ENCODE measurements at places on chromosomes 16 and 17.
A peak's percentile ranks its signal among the peaks of the same experiment; 100 is the strongest.

DNA sequence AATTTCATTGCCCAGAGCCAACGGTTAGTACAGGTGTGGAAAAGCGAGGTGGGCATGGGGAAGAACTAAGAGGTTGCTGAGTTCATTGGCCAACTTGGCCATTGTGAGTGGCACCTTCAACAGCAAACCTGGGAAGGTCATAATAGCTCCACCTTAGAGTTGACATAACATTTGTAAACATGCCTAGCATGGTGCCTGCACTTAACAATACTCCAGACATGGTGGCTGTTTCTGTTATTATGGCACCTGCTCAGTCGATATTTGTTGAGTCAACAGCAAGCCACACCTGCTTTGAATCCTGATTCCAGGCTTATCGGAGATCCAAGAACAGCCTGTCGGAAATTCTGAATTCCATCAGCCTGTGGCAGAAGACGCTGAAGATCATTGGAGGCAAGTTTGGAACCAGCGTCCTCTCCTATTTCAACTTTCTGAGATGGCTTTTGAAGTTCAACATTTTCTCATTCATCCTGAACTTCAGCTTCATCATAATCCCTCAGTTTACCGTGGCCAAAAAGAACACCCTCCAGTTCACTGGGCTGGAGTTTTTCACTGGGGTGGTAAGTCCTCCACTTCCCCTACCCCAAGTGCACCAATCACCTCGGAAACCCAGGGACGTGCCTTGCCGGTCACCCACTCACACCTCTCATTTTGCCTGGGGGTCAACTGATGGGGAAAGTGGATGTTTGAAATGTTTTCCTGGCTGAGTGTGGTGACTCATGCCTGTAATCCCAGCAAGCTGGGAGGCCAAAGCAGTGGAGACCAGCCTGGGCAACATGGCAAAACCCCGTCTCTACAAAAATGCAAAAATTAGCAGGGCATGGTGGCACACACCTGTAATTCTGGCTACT lies 46.0 kb downstream of the TMC5 start:
- no peak for DNase-seq

- no peak for DNase-seq
Measured at GRCh38 chr17:81405411-81405872, 10.2 kb downstream of the BAHCC1 start.

DNA sequence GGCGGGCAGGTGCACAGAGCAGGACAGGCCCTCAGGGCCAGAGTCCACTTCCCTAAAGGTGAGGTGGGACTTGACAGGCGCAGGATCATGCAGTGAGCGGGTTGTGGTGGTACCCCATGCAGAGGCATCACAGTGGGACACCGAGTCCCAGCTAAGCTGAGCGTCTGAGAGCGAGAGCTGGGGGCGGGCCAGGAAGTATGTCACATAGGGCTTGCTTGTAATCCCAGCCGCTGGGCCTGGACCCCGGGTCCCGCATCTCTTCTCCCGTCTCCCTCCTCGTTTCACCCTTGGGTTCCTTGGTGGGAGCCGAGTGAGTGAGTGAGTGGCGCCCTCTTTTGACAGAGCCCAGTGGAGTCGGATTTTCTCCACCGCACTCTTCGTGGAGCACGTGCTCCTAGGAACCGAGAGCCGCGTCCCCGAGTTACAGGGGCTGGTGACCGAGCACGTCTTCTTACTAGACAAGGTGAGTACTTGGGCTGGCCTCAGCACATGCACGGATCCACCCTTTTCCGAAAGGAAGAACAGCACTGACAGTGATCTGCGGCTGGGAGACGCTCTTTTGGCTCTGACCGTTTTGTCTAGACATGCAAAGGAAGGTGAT lies 50.8 kb upstream of the ENDOV start:
- DNase-seq: peak; percentile 67

GRCh38 chr16:49596648-49597291 lies 223.2 kb downstream of the C16orf78 start:
- DNase-seq: peak; percentile 63

GRCh38 chr17:29163563-29163962 lies 16.6 kb downstream of the MYO18A start:
- DNase-seq: no peak

DNA sequence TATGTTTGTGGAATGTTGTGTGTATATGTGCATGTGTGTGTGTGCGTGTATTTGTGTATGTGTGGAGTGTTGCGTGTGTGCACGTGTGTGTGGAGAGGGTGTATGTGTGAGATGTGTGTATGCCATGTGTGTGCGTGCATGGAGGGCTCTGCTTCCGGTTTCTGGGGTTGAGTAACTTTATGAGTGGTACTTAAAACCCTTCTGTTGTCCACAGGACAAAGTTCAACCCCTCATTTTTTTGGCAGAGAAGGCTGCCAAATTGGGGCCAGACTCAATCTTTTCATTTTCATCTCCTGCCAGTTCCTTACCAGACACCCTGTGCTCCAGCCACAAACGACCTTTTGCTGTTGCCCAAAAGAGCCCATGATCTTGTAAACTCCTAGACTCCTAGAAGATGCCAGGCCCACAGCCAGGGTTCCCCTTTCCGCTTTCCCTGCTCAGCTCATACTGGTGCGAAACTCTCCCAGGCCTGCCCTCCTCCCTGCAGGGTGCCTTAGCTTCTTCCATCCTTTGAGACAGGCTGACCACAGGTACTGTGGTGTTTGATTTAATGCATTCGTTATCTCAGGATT lies 100.2 kb downstream of the CMIP start:
- DNase-seq: no peak

DNA sequence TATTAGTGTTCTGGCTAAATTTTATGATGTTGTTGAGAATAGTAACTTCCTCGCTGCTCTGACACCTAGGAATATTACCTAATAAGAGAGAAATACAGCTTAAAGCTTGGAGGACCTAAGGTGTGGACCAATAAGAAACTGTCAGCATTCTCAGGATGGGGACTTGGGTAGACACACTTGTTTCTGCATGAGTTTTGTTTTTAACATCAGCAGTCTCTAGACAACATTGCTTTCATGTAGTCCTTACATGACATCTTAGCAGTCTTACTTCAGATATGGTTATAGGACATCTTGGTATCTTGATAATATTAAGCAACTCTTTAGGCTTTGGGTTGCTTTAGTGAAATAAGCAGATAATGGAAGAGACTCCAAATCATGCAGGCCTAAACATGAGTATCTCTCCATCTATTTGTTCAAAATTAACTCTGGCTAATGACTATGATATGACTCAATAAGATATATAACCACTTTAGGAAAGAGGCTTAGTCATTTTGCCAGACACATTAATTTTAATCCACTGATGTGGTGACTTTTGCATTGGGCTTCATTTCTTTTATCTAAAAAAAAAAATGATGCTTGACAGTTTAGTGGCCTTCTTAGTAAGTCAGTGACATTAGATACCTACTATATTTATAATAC lies 84.5 kb downstream of the WNT3 start:
- no peak for DNase-seq

DNA sequence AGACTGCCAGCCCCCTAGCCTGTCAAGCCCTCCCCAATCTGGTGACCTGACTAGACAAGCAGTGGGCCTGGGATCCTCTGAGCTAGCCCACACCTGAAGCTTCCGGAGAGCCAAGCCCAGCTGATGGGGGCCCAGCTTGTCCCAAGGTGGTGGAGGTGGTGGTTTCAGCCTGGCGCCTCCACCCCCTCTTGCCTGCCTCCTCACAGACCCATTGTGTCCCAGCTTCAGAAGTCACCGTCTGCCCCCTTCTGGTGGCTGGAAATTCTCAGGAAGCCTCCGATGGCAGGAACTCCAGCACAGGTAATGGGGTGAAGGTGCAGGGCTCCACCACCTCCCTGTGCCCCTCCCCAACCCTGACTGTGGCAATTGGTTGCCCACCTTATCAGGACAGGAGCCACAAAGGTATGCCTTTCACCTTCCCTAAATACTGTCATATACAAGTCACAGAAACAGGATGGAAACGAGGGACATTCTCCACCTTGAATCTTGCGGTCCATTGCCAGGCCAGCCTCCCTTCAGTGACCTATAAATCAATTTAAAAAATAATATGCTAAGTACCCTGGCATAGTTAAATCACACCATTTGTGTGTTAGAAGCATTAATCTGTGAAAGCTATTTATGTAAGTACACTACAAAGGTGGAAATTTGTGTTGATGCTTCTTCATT lies 66.0 kb upstream of the ZNF423 start:
- DNase-seq: peak; percentile 80

GRCh38 chr16:73878611-73879010 lies 418.0 kb upstream of the PSMD7 start:
- no peak for DNase-seq

GRCh38 chr16:86093801-86094750 lies 195.1 kb downstream of the IRF8 start:
- DNase-seq: no peak

GRCh38 chr16:80120899-80121521 lies 419.8 kb upstream of the DYNLRB2 start:
- no peak for DNase-seq

DNA sequence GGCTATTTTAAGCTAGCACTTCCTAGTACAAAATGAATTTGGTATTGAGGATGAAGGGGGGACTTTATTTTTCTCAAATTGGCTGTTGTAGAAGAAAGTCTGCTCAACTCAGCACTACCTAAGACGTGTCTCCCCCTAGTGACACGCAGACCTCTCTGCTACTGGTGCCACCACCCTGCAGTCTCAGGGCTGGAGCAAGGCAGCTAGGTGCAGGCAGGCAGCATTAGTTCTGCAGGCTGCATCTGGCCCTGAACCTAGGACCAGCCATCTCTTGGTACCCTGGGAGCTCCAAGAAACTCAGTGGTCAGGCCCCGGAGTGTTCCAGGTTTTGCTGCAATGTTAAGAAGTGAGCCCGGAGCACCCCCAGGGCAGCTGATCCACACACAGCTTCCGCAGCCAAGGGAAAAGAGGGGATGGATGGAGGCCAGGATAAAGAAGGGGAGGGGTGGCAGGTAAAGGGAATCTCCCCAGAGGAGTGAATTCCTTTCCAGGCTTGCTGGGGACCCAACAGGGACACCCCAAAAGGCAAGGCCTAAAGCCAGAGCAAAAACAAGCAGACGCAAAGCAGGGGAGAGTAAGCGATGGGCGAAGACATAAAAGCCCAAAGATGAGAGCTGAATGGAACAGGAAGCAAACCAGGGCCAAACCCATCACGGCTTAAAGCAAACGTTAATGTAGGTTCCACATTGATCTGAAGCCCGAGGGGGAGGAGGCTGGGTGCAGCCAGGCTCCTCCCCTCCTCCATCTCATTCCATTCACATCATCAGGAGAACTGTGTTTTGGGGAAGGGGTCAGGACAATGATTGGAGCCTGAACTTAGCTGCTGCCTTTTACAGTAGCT lies 200.5 kb downstream of the ZFHX3 start:
- peak; percentile 75 for DNase-seq

GRCh38 chr17:66724581-66725341 lies 110.2 kb upstream of the CACNG5 start:
- no peak for DNase-seq

DNA sequence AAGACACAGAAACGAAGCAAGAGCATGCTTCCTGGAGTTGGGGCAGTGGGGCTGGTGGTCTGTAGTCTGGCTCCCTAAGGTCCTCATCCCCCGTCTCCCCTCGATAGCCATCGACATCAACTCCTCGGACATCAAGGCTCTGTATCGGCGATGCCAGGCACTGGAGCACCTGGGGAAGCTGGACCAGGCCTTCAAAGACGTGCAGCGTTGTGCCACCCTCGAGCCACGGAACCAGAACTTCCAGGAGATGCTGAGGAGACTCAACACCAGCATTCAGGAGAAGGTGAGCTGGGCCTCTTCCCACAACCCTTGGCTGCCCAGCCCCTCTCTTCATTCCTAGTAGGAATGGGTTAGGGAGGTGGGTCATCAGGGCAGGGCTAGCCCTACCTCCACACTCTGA lies 2.3 kb downstream of the UNC45B start:
- no peak for DNase-seq

DNA sequence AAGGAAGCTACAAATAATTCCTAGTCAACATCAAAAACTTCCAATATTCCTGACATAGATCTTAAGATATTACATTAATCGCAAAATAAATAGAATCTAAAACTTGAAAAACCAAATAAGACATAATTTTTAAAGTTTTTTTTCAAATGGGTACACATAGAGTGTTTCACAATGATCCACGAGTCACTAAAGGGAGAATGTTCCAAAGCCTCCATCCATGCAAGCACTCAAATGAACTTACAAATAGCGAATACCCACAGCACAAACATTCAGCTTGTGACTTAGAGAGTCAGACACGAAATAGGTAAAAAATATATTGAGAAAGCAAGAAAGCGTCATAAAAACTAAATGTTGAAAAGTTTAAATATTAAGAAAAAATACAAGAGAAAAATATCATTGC lies 65.7 kb downstream of the CEP112 start:
- DNase-seq: no peak

GRCh38 chr17:53996890-53997289 lies 174.2 kb downstream of the KIF2B start:
- DNase-seq: no peak

DNA sequence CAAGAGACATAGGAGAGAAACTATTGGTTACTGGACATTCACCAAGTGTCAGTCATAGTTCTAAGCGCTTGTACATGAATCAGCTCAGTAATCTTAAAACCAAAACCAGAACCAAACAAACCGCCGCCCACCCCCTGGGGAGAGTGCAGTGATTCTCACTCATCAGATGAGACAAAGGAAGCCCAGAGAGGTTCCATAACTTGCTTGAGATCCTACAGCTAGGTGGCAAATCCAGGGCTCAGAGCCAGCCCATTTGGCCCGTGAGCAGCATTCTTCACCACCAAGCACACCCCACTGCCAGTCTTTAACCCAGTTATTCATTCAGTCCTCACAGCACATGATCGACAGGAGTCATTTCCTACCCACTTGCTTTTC lies 37.2 kb upstream of the RGS9 start:
- peak; percentile 29 for DNase-seq

DNA sequence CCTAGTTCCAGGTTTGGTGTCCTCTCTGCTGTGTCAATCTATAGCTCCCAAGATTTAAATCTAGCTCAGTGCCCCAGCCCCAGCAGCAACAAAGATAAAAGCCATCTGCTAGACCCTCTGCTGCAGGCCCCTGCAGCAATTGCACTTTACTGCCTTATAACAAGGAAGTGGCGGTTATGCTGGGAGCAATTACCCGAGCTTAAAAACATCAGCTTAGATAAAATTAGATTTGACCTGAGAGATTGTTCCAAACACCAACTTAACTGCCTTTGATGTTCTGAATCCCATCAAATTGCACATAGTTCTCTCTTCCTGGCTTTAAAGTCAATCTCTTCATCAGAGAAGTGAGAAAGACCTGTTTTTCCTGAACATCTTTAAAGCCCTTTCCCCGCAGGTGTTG lies 62.4 kb upstream of the SHISA6 start:
- DNase-seq: no peak

- no peak for DNase-seq
Measured at GRCh38 chr17:8161289-8162232, 1.2 kb downstream of the VAMP2 start.

DNA sequence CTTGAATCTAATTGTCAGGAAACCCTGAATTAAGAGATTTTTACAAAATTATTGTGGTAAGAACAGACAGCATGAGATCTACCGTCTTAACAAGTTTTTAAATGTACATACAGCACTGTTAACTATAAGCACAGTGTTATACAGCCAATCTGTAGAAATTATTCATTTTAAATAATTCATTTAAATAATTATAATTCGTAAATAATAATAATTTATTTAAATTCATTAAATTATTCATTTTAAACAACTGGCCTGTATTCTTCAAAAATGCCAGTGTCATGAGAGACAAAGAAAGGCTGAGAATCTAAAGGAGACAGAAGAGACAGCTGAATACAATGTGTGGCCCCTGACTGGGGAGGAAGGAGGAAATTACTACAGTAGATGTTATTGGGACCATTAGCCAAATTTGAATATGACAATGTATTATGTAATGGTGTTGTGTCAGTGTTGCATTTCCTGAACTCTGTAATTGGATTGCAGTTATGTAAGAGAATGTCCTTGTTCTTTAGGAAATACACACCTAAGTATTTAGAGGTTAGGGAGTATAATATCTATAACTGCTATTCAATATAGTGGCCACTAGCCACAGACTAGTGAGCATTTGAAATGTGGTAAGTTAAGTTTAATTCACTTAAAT lies 2.3 kb downstream of the RSAD1 start:
- no peak for DNase-seq

Data from BE2C (cell line).